ENCODE measurements at places on chromosomes 5 and 9.

DNA sequence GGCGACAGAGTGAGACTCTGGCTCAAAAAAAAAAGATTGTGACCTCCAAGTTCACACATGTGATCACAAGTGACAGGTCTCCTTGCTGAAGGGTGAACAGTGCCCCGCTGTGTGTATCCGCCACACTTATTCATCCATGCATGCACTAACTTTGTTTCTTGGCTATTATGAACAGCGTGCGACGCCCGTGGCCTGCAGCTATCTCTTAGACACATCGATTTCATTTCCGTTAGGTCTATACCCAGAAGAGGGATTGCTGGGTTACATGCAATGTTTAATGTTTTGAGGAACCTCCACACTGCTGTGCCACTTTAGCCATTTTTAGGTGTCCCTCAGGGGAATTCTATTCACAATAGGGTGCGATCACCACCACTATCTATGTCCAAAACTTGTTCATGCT is 12.1 kb upstream of the EGFL7 start:
- DNase-seq, result no peak

GRCh38 chr9:90546200-90546599 is 96.4 kb downstream of the DIRAS2 start:
- peak; percentile 94 for DNase-seq

DNA sequence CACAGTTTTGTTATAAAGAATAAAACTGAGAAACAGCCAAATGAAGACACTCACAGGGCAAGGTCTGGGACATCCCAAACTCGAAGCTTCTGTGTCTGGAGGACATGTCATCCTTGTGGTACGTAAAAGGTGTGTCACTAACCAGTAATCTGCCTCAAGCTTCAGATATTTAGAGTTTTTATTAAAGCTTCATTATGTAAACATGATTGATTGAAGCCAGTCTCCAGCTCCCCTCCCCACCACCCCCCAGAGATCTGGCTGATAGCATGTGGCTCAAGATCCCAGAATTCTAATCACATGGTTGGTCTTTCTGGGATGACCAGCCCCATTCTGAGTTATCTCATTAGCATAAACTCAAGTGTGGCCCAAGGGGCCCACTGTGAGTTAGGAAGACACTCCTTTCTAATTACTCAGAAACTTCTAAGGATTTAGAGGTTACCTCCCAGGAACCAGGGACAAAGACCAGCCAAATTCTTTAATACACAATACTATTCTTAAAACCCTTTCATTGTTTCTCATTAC is 31.4 kb upstream of the ERAP1 start:
- DNase-seq, result no peak

GRCh38 chr9:112112519-112112918 is 62.6 kb downstream of the SUSD1 start:
- peak; percentile 62 for DNase-seq

DNA sequence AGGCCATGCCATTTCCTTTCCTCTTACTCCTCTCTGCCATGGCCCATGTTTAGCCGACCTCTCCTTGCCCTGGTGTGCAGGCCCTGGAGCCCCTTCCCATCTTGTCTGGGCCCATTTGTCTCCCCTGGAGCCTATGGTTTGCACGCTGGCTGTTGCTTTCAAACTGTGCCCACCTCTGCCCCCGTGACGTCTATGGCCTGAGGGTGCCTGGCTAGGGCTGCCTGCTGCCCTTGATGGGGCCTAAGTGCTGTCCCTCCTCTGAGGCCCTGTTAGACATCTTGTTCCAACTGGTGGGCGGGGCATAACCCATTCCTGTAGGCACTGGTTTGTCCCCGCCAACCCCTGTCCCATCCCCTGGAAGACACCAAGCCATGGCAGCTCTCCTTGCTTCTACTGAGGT is 22.7 kb upstream of the ENHO start:
- DNase-seq, result no peak

GRCh38 chr9:114945616-114946412 is 15.4 kb upstream of the TNFSF8 start:
- DNase-seq, result no peak

DNA sequence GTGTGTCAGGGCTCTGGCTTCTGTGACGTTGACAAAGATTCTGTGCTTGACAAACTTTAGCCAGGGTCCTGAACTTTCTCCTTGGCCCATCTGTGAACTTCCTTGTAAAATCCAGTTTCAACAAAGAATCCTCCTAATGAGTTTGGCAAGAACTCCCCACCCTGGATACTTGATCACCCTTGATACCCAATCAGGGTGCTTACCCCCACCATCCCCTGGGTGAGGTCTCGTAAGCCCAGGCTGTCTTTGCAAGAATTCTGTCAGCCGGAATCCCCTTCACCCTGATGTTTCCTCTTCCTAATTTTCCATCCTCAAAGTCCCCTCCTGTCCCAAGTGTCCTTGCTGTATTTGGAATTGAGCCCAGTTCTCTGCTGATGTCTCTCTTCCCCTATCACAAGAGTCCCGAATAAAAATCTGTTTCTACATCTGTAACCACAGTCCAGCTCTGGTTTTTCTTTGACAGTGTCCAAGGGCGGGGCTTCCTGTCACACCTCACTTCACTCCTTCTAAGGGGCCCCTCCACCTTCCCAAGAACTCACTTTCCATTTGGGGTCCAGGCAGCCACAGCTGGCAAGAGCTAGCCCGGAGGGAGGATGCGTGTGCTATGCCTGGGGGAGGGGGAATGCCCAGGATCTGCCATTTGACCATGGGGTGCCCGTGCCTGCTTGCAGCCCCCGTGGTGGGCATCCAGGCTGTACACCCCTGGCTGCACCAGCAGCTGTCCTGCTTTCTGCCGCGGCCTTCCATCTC is 2.7 kb upstream of the CARD19 start:
- DNase-seq, result no peak

DNA sequence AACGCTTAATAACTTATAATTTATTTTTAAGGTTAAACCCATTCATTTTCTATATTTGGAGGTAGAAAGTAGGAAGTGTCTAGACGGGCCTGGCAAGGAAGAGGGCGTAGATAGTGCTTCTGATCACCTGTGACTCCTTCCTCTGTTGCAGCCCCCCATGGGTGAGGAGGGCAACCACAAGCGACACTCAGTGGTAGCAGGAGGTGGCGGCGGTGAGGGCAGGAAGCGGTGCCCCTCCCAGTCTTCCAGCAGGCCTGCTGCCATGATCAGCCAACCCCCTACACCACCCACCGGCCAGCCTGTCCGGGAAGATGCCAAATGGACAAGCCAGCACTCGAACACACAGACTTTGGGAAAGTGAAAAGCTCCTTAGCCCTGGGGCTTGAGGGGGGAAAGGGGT is 36.7 kb downstream of the FAXDC2 start:
- DNase-seq, result no peak

GRCh38 chr9:20573023-20573422 is 49.3 kb downstream of the MLLT3 start:
- DNase-seq, result no peak

GRCh38 chr5:143836161-143836725 is 24.3 kb downstream of the HMHB1 start:
- no peak for DNase-seq

DNA sequence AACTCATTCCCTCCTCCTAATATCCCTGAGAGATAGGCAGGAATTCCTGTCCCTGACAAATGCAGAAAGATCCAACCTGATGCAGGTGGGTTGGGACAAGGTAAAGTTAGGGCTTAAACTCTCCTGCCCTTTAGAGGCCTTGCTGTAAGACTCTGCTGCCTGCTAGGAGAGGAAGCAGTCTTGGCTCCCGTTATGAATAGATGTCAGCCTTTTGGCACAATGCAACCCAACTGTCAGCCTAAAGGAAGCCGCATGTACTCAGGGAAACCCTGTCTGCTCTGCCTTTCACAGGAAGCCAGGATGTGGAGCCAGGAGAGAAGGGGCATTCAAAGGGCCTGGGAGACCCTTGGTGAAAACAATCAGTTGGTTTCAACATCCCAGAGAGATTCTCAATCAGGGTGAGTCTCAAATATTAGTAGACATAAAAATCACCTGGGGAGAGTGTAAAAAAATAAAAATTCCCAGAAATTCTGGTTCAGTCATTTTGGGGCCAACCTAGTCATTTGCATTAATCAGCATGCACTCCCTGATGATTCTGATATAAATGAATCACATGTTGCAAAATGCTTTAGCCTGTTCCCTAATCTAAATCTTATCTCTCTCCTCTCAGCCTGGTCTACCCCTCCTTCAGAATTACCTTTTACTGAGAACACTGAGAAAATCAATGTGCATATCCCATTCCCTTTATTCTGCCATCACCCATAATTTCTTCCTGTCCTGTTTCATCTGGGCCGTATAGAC is 136.2 kb upstream of the TRIM32 start:
- no peak for DNase-seq

DNA sequence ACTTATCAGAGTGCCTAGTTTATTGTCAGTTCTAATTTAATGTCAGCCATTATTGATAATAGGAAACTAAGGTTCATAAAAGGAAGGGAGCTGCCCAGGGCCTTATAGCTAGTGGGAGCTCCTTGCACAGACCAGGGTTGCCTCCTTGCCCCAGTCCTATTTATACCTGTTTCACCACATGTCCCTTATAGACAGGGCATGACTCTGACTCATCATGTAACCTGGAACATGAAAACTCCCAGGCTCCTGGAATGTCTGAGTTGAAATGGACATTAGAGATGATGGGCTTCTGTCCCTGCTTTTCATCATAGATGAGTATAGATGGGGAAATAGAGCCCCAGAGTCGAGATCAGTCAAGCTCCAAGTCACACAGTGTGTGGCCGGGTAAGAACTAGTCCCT is 21.1 kb downstream of the FAT2 start:
- no peak for DNase-seq

- DNase-seq, result no peak
Measured at GRCh38 chr5:143730112-143730801, 81.7 kb upstream of the HMHB1 start.

- DNase-seq, result peak; percentile 73
Measured at GRCh38 chr5:134124289-134125038, 10.0 kb downstream of the TCF7 start.

DNA sequence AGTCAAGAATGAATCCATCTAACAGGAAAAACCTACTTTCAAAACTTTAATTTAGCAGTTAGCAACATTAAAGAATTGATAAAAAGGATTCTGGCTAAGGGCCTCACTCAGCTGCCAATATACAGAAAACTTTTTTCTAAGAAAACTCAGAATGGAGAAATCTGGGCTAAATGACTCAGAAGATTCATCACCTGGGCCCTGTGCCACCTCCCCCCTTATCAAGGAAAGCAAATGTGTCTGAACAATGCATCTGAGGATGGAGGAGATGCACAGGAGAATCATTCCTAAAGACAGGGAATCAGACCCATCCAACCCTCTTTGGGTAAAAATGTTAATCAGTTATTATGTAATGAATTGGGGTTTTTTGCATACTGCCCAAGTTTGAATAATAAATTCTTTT is 592.0 kb upstream of the DMAC1 start:
- no peak for DNase-seq

DNA sequence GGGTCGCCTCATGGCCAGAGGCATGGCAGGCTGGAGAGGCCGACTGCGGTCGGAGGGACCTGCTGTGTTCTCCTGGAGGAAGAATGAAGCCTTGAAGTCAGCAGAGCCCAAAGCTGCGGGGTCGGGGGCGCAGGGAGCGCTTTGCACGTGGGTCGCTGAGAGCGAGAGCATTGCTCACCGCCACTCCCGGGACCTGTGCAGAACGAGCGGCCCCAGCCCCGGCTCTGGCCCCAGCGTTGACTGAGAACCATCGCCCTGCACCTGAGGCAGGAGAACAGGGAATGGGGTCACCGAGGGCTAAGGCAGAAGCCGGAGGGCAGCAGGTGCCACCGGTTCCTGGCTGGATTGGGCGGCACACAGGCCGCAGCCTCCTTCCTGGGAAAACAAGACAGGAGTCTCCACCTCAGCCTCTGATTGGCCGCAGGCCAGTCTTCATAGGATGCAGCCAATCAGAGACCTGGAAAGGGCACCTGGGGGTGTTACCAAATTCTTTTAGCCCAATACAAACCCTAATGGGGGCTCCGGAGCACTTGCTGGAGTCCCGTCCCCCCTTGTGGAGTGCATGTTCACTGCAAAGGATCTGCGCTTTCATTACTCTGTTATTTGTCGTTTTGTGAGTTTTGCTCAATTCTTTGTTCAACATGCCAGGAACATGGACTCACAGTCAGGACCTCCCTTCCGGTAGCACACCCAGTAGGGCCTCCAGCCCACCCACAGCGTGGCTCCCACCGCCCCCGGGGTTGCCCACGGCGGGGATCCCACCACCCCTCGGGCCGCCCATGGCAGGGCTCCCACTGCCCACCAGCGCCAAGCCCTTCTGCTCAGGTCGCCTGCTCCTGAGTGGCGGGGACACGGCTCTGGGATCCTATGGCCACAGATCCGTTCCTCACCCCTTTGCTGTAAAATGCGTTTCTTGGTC is 24.7 kb upstream of the SLC6A19 start:
- DNase-seq, result no peak

GRCh38 chr9:135480940-135481310 is 1.3 kb downstream of the PPP1R26 start:
- no peak for DNase-seq

DNA sequence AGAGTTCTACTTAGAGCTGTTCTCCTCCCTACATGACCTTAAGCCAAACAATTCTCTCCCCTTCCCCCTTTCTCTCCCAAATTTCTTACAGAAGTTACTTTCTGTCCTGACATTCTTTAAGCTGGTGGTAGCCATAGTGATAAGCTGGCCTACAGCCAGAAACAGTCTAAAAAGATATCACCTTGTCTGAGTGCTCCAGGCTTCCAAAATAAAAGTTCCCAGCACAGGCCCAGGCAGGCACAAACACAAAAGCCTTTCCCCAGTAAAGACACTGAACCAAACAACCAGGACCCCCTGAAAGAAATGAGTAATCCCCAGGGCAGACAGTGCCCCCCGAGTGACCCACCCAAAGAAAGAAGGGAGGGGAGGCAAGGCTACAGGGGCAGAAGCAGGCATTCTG is 19.2 kb downstream of the SIL1 start:
- DNase-seq, result no peak

DNA sequence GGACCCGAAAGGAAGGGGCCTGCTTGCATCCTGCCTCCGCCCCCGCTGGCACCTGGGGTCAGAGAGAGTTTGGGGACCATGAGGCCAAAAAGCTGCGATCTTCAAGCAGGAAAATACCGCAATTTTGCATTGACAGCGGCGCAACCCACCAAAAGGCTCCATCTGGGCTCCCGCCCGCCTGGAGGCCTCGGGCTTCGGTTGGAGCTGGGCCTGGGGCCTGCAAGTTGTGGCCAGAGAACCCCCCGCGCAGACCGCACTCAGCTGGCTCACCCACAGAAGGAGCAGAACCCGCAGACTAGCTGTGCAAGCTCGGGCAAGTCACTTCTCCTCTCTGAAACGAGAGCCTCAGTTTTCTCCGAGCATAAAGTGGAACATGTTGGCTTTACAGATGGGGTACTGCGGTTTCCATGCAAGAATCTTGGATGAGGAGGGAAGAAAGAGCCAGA is 1.3 kb downstream of the NR5A1 start:
- no peak for DNase-seq

GRCh38 chr9:33144551-33144950 is 22.6 kb downstream of the B4GALT1 start:
- no peak for DNase-seq

DNA sequence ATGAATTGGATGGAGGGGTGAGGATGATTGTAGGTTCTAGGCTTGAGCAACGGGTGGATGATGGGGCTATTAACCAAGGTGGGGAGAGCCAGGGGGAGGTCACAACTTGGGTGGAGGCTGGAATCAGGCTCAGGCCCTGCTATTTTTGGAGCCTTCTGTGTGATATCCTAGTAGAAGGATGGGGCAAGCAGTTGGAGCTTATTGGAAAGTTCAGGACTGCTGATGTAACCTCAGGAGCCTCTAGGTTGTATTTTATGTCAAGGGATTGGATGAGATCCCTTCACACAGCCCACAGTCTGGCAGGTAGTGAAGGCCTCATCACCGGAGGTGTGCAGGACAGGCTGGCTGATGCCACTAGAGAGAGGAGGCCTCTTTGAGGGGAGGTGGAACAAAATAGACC is 11.2 kb upstream of the RPS14 start:
- DNase-seq, result no peak

Measured in ACHN (cell line).